Fibroblast of skin of left biceps (primary cell): ENCODE measurements at places on chromosomes 7 and 10.
A peak's percentile ranks its signal among the peaks of the same experiment; 100 is the strongest.

GRCh38 chr7:127588697-127589482 is 679 bp downstream of the ARF5 start:
- DNase-seq = peak; percentile 12

- no peak for DNase-seq
Measured at GRCh38 chr7:20030417-20030816, 186.8 kb downstream of the MACC1 start.

GRCh38 chr10:19421674-19422073 is 373.1 kb downstream of the MALRD1 start:
- no peak for DNase-seq

DNA sequence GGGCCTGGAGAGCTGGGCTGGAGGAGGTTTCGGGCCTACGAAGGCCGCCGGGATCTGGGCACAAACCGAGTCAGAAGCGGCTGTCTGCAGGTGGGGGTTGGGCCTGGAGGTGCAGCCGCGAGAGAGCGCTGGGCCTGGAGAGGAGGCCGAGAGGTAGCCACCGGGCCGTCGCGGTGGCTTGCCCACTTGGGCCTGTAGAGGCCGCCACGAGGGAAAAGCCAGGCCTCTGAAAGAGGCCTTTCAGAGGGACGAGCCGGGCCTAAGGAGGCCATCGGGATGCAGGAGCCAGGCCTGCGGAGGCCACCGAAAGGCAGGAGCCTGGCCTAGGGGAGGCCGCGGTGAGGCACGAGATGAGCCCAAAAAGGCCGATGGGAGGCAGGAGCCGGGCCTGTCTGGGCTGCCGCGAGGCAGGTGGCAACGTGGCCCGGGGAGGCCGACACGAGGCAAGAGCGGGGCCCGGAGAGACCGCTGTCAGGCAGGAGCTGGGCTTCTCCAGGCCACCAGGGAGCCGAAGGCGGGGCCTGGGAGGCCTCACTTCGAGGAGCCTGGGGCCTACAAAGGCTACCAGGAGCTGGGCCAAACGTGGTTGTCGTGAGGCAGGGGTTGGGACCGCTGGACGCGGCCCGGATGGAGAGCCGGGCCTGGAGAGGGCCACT is 25.6 kb downstream of the MDH2 start:
- DNase-seq = no peak

DNA sequence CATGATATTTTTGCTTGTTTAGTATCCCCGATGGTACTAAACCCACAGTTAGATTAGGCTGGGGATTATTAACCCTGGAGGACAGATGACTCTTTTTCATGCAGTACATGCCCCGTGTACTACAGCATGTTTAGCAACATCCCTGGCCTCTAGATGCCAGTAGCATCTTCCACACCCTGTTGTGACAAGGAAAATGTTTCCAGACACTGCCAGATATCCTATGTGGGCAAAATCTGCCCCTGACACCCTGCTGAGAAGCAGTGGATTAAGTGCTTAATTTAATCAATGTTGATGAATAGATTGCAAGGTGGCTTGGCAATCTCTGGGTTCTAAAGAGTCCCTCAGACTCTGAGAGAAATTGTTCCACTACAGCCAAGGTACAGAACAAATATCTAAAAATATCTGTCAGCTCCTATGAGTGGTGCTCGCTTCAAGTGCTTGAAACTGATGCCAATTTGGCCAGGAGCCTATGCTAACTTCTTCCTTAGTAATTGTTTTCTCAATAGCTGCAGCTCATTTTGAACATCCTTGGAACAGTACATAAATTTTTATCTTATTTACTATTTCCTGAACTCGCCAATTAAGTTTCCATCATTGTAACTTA is 247.0 kb downstream of the SORCS1 start:
- no peak for DNase-seq

DNA sequence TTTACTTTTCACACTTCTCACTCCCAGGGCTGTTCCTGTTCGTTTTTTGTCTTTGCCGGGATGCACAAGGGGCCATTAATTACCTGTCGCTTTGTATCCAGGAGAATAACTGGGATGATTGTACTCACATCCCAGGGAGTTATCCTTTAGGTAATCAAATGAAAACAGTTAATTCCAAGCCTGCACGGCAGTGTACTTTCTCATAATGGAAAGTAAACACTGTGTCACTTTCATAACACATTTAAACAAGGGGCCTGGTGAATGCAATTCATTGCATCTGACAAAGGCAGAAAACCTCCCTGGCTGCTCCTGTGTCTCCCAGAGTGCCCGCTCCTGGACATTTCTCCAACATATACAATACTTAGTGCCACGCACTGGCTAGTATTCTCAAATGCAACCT is 138.7 kb upstream of the CELF2 start:
- DNase-seq = no peak

- peak; percentile 45 for DNase-seq
Measured at GRCh38 chr10:114930320-114930719, 7.7 kb upstream of the TRUB1 start.

- DNase-seq = no peak
Measured at GRCh38 chr7:155368894-155369600, 71.4 kb downstream of the INSIG1 start.

- DNase-seq = peak; percentile 58
Measured at GRCh38 chr7:94324380-94325121, 70.1 kb upstream of the COL1A2 start.

- no peak for DNase-seq
Measured at GRCh38 chr7:135111379-135111778, 36.5 kb upstream of the TMEM140 start.

DNA sequence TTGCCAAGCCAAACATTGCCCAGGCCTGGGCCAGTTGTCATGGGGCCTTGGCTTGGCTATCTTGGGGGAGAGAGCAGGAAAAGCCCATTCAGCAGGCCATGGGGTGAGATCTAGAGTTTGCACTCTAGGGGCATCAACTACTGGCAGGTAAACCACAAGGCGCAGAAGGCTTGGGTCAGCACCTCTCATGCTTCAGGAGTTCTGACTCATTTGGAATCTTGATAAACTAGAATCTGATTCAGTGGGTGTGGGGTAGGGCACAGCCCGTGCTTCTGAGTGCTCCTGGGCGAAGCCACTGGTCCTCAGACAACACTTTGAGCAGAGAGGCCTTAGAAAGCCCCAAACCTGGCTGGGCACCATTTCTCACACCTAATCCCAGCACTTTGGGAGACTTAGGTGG is 81.1 kb downstream of the RGS10 start:
- DNase-seq = no peak

DNA sequence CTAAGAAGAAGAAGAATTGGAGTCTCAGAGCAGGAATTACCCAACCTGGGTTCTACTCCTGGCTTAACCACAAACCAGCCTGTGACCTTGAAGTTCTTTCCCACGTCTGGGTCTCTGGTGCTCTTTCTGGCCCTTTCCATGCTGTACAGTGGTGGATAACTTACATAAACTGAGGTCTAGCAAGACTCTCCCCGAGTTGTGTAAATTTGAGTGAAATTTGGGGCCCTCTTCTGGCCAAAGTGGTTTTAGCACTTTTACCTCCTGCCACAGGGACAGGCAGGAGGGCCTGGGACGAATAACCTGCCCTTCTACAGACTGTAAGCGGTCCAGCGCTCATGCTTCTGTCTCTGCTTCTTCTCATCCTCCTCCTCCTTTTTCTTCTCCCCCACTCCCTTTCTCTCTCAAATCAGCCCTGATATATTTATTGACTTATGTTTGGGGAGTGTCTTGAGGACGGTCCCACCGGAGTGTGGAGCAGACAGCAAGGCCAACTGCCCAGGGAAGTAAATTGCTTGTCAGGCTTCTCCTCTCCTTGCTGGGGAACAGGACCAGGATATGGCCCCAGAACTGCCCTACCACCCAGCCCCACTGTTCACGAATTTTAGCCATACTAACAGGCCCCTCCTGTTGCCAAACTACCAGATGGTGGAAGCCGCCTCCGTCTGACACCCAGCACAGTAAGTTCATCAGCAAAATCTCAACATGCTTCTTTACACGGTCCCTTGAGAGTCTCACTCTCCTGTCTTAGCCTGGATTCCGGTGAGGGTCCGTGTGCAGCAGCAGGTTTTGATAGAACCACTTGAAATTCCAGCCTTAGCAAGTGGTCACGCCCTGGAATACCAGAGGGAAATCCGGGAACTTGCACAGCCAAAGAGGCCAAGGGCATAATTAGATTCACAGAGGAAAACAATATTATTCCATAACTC is 4.0 kb upstream of the SH3PXD2A start:
- no peak for DNase-seq

DNA sequence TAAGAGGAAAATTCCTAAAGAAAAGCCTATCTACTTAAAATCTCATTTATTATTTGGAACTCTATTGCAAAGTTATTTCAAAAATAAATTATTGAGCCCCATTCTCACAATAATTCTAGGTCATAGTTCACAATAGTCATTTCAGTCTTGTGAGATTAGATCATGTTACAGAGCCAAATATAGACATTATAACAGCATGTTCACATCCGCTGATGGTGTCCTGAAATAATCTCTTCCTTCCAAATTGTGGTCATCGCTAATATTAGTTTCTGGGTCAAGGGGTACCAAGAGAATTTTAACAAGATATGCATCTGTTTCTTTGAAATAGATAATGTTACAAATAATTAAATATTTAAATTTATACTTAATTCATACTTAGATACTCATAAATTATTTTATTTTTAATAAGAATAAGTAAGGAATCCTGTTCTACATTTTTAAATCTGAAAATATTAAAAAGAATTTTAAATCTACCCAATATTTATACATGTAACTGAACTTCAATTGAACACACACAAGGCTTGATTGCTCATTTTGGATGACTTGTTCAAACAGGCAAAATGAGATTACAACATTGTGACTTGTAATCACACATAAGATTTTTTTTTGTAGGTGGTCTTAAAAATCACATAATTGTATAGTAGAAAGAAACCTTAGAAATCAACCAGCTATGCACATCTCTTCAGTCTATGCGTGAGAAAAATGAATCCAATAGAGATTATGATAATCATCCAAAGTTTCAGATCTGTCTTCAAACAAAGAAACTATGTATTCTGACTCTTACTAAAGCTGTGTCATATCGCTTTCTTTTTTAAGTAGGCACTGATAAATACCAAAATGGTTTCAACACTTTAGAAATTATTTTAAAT is 13.1 kb downstream of the GNAT3 start:
- no peak for DNase-seq

DNA sequence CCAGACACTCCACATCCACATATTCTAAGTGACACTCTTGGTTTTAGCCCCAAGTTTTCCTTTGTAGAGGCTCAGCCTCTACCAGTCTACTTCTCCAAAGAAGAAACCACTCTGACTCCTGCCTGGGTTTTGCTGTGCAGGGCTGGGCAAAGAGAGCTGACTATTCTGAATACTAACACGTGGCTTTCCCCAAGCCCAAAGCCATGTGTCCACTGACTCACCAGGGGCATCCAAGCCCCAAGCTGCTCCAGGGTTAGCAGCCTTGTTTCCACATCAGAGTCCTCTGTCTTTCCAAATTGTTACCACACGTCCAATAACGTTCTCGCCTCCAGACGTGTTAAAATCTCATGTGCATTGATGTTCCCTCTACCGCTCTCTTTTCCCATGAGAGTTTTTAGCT is 8.7 kb downstream of the GALNTL5 start:
- no peak for DNase-seq

GRCh38 chr7:17957871-17958270 is 17.6 kb upstream of the SNX13 start:
- no peak for DNase-seq

GRCh38 chr7:105002-105401 is 87.4 kb upstream of the FAM20C start:
- DNase-seq = no peak

DNA sequence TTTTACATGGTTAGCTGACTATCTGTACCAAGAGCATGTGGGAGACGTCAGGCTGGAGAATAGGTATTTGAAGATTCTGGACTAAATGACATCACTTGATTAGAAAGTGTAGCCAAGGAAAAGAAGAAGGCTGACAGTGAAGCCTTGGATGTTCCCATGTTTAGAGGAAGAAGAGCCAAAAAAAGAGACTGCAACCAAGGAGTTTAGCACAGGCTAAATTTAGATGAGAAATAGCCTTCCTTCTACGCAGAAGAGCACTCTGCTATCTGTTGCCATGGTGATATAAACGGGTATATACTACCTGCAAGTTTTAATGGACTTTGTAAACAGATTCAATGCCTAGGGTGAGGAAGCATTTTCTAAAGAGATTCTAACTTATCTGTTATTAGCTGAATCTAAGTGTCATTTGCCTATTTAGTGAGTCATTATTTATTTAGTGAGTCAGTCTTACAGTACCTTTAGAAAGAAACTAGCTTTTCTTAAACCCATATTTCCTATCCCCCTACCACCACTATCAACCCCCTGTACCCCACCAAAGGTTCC is 69.8 kb downstream of the CDK6 start:
- no peak for DNase-seq
